RPMI7951 (cell line): ENCODE measurements at places on chromosomes 5 and 9.

GRCh38 chr9:2560180-2560579, 61.4 kb upstream of the VLDLR start:
- DNase-seq, result no peak

DNA sequence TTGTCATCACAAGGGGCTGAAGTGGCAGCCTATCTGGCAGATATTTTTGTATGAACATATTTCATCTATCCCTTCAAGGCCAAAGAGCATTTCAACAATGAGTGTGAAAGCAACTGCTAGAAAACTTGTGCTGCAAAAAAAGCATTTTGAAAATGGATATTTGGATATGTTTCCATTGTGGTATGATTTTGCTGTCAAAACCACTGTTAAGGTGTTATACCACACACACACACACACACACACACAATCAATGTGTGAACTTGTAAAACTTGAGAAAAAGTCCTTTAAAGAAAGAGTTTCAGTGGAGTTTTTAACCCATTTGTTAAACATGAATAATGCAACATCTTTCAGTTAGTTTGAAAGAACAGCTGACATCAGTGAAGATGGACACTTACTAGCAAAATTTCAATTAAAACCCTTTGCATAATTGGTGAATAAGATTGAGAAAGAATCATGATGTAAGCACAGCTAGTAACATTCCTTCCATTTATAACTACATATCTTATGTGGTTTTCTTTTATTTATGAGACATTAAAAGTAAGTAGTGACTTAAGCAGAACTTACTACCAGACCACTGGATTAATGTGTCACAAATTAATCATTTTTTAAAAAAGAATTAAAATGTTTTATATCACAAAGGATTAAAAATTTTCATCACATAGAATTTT, 182.6 kb upstream of the GNA14 start:
- no peak for DNase-seq

- DNase-seq, result no peak
Observed at GRCh38 chr9:26439061-26439624, 453.5 kb downstream of the CAAP1 start.

DNA sequence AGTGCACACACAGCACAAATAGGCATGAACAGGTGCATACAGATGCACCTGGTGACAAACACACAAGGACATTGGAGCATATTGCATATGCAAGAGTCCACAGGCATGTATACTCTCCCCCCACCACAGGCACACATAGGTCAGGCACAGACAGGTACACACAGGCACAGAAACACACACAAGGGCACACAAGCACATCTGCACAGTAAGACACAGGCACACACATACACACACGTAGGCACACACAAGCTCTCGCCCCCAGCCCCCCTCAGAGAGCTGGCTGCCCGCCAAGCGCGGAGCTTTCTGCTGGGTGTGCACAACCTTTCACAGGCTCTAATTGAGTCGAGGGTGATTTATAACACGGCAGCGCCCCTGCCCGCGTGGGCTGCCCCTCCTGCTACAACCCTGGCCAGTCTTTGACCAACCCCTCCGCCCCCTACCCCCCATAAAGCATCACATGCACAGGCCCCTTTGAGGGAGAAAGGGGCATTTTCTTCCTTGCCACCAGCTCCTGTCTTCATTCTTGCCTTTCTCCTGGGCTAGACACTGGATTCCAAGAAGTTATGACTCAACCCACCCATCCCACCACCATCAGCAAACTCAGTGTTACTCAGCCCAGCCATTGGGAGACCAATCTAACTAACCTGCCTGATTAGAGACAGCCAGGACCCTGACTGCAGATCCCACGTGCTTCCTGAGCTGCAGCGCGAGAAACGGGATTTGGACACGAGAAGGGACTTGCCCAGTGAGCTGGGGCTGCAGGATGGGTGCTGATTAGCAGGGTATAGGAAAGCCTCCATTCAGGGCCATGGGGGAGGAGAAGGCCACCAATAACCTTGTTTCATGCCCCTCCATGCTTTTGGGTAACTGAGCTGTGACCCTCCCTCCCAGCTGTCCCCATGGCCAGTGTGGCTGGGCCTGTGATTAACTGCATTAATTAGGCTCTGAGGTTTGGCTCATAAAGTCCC, 42.8 kb upstream of the PSD2 start:
- DNase-seq, result no peak

GRCh38 chr9:88791105-88791805, 200.0 kb upstream of the S1PR3 start:
- DNase-seq, result peak; percentile 41

- no peak for DNase-seq
Observed at GRCh38 chr9:137590123-137590468, 216 bp downstream of the ZMYND19 start.

DNA sequence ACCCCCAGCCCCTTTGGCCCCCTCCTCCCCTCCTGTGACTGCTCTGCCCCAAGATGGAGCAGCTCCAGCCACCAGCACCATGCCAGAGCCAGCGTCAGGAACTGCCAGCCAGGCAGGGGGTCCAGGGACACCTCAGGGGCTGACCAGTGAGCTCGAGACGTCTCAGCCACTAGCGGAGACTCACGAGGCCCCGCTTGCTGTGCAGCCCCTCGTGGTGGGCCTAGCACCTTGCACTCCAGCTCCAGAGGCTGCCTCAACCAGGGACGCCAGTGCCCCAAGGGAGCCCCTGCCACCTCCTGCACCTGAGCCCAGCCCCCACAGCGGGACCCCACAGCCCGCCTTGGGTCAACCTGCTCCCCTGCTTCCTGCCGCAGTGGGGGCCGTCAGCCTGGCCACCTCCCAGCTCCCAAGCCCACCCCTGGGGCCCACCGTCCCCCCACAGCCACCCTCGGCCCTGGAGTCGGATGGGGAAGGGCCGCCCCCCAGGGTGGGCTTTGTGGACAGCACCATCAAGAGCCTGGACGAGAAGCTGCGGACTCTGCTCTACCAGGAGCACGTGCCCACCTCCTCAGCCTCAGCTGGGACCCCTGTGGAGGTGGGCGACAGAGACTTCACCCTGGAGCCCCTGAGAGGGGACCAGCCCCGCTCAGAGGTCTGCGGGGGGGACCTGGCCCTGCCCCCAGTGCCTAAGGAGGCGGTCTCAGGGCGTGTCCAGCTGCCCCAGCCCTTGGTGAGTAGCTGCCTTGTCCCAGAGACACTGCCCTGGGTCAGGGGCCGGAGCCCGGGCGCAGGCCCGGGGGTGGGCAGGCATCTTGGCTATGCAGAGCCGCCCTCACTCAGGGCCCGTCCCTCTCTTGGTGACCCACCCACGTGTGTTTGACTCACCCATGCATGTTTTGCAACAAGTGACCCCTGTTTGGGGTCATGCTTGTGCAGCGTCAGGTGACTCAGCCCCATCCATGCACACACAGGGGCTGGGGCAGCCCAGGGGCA, 105.2 kb downstream of the WNK2 start:
- DNase-seq, result peak; percentile 25

DNA sequence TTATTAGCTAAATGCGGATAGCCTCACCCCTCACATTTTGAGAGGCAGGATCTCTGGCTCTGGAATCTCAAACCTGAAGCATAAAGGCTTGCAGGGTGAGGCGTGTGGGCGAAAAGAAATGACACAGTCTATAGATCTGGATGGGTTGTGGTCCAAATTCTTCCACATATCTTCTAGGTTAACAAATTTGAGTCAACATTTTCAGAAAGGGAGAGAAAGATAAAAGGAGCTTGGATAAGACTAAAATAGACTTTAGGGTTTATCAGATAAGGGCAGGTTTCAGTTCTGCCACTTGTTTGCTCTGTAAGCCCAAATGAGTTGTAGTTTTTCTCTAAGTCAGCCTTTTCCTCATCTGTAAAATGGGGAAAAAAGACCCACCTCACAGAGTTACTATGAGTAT, 220.9 kb downstream of the TRIM32 start:
- no peak for DNase-seq

DNA sequence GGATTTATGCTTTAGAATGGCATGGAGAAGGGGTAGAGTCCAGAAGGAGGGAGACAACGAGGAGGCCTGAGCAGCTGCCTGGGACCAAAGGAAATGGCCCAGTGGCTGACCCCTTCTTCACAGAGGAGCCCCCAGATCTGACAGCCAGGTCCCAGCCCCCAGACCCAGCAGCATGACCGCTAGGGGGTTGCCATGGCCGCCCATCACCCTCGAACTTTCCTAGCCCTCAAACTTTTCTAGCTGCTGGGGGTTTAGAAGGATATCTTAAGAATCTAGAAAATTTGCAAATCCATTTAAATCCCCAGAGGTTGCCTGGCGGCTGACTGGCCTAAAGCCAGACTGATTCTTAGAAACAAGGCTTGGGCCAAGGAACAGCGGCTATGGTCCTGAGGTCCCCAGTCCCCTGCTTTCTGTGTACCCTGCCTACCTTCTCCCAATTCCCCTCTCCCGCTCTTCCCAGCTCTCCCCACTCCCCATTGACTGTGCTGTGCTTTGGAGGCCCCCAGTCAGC, 972 bp downstream of the PDGFRB start:
- DNase-seq, result no peak

GRCh38 chr5:142826741-142827492, 56.7 kb downstream of the ARHGAP26 start:
- peak; percentile 91 for DNase-seq

DNA sequence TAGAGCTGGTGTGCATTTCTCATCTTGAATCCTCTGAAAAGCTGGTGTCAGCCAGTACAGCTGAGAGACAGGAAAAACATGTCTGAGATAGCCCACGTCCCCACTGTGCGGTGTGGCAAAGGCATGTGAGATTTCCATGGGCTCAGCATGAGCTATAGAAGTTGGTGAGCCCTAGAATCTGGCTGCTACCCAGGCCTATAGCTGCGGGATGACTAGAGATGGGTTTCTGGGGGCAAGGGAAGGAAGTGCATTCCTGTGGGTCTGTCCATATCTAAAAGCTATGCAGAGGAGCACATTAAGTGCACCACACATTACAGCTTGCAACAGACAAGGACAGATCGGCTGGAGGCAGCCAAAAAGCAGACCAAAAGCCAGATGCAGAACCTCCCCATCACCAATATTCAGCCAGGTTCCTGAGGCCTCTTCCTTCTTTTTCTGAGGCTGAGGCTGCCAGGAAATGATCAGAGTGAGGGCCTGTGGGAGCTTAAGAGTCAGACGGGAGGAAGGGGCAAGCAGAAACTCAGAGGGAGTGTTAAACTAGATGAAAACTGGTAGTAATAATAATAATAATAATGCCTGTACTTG, 55.8 kb upstream of the RANBP3L start:
- DNase-seq, result peak; percentile 91

DNA sequence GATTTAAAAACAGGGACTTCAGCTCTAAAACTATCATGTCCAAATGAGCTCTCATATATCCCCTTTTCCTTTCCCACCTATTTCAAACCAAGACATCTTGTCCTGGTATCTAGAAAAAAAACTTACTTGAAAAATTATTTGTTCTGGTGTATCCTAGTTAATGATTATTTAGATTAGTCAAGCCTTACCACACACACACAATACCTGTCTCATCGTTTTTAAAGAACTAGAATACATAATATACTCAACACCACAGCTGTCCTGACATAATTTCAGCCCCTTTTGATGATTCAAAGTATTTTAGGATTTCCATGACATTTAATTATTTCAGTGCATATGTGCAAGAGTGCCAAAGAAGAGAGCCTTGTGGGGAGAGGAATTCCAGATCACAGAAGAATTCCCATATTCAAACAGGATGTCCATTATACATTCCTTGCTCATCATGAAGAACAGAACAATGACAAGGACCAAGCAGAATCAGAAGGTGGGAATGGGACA, 233.7 kb downstream of the SMARCA2 start:
- DNase-seq, result no peak

DNA sequence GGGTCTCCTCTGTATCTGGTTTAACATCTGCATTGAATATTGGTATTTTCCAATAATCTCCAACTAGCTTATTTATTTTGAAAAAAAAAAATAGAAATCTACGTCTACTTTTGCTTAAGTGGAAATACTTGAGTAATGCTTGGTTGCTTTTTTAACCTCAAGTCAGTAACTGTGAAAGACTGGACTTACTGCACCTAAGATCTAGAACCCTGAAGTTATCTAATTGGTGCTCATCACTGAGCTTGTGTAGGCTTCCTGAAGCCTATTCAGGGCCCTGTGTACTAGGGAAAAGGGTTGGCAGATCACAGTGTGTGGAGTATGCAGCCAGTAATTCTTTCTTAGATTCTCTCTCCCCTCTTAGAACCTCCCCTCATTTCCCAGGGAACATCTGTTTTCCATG, 16.2 kb downstream of the SLC1A1 start:
- no peak for DNase-seq

DNA sequence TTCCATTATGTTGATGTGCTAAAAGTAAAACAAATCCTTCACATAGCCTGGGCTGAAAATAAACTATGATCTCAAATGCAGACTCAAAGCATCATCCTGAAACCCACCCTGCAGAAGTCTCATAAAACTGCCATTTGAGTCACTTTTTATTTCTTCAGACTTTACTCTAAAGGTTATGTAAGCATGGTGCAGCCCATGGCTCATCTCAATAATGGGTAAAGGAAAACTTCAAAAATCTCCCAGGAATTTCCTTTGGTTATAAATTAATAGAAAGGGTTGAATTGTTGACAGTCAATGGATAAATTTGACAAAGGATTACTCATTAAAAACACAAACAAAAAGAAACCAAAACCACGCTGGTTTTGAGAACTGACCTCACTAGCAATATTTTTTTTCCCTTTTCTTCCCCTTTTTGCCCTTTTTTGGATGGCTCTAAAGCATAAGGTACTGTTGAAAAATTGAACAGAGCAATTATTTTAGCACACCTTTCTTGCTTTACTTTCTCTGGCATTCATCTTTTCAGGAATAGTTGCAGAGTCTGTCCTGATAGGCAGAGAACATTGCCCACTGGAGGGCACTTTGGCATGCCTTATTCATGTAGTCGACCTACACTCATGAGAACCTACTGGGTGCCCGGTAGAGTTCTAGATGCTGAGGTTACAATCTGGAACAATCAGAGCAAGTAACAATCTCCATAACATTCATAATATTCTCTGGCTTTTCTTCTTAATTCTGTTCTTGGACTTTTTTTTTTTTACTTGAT, 191.4 kb downstream of the TMEM167A start:
- DNase-seq, result peak; percentile 28

DNA sequence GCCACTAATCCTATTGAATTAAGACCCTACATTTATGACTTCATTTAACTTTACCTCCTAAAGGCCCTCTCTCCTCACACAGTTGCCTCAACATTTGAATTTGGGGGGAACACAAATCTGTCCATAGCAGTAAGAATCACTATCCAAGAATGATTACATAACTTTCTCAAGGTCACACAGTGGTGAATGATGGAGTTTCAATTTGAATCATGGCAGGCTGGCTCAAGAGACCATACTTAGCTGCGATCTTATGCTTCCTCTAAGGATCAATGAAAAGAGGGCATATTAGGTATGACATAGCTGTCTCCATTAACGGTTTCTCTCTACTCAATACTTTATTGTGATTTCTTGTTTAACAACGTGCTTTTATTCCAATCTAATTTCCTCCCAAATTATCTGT, 44.1 kb upstream of the PDE4D start:
- no peak for DNase-seq

GRCh38 chr5:77952636-77953212, 176.6 kb upstream of the TBCA start:
- peak; percentile 43 for DNase-seq

GRCh38 chr9:120729791-120730241, 15.5 kb upstream of the MEGF9 start:
- DNase-seq, result no peak
